NCI-H2171 (cell line): ENCODE measurements at places on chromosomes 3 and 15.

GRCh38 chr3:157857440-157857839, 248.8 kb downstream of the SHOX2 start:
- no peak for DNase-seq

DNA sequence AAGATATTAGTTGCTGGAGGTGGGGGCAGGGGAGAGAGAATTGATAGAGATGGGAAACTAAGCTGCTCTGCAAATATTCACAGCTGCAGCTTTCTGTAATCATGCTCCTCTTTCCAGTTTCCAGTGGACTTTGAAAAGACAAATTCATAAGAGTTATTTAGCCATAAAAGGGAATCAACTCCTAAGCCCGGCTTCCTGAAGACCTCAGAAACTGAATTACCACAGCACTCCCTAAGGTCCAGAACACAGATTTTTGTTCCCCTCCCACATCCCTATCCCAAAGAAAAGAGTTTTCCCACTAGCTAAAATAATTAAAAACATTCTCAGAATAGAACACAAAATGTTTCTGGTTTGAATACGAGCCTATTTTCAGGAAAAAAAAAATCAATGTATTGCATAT, 871.8 kb upstream of the NR2F2 start:
- DNase-seq: no peak

DNA sequence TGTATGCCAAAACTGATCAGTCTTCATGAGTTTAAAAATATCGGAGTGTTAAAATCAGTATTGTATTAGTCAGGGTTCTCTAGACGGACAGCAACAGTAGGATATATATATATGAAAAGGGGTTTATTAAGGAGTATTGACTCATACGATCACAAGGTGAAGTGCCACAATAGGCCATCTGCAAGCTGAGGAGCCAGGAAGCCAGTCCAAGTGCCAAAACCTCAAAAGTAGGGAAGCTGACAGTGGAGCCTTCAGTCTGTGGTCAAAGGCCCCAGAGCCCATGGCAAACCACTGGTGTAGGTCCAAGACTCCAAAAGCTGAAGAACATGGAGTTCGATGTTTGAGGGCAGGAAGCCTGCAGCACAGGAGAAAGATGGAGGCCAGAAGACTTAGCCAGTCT, 391.0 kb upstream of the CADM2 start:
- DNase-seq: no peak

DNA sequence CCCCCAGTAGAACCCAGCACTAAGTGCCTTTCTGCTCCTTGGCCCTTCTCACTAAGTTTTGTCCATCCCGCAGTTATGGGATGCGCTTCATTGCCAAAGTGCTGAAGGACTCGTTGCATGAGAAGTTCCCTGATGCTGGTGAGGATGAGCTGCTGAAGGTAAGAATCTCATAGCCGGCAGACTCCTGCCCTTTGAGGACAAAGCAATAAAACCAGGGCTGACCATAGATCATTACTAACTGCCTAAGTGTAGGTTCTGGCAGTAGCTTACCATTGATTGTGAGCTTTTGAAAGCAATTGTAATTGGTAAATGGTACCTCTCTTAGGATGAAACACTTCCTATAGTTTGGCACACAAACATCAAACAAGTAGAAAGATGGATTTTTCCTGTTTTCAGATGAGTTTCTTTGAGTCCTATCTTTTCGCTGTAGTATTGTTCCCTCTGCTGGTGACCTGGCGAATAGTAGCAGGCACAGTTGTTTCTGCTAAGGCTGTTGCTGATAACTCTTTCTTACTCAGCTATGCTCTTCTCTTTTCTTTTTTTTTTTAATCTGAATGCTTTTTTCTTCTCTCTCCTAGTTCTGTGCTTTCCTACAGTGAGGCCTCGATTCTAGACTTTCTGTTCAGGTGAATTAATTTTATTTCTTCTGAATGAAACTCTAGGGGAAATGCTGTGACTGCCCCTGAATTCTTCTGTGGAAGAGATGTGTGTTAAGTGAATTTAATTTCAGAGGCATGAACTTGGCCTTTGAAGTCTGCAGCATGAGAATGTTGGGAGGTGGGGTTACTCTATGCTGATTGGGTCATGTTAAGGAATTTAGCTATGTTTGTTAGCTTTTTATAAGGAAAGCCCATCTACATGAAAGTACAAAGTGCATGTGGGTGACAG, 47.4 kb upstream of the CRTC3 start:
- DNase-seq: peak; percentile 16

GRCh38 chr15:75861750-75862402, 18.6 kb downstream of the UBE2Q2 start:
- DNase-seq: no peak

- DNase-seq: no peak
Measured at GRCh38 chr3:51802106-51802703, 23.2 kb upstream of the IQCF6 start.

DNA sequence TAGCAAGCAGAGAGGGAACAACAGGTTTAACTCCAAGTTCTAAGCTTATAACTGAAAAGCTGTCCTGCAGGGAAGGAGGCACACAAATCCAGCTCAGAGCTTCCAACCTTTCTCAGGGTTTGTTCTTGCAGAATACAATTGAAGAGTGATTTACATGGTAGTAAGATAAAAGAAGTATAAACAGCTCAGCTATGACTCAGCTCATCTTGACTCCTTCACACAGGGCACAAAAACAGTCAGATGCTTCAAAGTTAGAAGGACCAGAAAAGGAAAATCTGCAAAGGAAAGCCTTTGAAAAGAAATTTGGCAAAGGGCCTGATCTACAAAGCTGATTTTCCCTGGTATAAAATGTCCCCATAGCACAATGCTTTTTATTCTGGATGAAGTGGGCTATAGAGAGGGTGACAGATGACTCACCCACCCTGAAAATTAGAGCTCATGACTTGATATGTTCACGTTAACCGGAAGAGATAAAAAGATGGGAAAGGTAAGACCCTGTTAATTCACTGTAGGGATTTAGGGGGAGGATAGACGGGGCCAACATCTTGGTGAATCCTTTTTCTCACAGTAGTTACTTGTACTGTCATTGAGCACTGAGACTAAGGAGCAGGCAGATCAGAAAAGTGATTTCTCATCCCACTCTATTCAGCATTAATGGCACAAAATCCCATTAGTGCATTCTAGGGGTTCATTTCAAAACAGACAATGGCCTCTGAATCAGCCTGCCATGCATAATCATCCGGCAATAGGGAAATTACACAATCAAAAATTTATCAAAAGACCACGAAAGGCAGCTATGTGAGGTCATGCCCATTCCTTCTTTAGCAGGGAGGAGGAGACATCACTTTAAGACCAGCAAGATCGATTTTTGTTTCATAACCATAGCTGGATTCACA, 143.5 kb downstream of the GAP43 start:
- no peak for DNase-seq

DNA sequence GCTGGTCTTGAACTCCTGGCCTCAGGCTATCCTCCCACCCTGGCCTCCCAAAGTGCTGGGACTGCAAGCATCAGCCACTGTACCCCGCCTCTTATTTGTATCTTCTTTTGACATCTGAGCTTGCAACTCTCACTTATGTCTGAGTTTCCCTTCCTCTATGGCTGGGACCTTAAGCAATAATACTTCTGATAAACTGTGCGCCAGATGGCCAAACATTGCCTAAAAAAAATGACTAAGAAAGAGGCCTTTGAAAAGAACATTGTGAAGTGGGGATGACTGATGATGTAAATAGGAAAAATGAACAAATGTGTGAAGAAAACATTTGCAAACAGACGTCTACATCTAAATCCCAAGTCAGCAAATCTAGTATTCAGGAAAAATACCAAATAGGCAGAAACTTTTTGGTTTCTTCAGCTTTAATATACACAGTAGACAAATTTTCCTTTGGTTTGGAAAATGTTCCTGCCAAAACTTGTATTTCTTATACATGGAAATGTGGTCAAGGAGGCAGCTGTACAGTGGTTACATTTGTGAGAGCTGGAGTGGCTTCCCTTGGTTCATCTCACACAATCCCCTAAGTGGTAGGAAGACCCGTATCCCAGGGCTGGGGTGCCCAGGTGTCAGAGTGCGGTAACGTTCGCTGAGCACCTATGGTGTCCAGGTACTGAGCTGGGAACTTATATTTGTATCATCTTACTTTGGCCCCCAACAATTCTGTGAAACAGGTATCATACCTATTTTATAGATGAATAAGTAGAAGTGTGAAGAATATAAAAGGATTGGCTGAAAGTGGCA, 11.6 kb upstream of the TFRC start:
- peak; percentile 65 for DNase-seq

- DNase-seq: no peak
Measured at GRCh38 chr3:172171396-172172075, 132.2 kb downstream of the FNDC3B start.

DNA sequence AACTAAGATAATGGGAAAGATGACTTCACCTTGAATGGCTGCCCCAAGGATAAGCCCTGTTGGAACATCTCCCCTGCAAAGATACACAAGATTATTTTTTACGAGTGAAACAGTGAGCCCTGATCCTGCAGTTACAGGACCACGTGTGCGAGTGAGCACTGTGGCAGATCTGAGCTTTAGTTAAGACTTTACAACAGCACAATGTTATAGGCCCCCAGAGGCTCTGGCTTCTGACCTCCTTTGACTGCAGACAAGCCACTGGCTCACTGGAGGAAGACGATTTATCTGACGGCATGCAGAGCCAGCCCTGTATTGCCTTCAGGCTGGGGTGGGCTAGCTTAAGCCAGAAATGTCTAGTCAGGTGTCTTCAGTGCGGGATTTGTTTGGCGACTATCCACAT, 174.4 kb downstream of the ARRDC4 start:
- no peak for DNase-seq

GRCh38 chr15:48537271-48538113, 108.0 kb downstream of the FBN1 start:
- DNase-seq: no peak

DNA sequence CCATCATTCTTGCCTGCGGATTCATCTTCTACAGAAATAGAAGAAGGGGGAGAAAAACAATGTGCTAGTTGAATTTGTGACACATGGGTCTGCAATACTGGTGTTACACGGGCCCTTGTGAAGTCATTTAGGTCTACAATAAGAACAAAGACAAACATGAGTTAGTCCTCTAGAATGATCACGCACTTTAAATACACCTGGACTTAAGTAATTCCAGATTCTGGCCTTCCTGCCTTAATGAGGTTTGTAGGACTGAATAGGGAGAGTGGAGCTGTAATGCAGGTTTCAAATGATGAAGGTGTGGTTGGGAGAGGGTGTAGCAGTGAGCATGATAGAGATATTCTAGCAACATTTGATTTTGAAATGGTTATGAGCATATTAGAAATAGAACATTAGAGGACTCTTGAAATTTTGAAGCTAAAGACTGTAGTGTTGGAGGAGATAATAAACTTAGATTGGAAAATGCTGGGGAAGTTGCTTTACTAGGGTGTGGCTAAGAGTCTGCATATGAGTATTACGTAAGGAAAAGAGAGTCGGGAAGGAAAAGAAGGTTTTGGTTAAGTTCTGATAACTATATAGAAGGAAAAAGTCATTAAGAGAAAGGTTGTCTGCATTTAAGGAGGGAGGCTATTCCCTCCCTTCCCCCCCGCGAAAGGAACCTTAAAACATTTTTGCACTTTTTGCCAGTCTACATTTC, 606 bp downstream of the EIF2A start:
- DNase-seq: peak; percentile 41

GRCh38 chr15:47513471-47513870, 203.8 kb upstream of the SEMA6D start:
- peak; percentile 89 for DNase-seq

DNA sequence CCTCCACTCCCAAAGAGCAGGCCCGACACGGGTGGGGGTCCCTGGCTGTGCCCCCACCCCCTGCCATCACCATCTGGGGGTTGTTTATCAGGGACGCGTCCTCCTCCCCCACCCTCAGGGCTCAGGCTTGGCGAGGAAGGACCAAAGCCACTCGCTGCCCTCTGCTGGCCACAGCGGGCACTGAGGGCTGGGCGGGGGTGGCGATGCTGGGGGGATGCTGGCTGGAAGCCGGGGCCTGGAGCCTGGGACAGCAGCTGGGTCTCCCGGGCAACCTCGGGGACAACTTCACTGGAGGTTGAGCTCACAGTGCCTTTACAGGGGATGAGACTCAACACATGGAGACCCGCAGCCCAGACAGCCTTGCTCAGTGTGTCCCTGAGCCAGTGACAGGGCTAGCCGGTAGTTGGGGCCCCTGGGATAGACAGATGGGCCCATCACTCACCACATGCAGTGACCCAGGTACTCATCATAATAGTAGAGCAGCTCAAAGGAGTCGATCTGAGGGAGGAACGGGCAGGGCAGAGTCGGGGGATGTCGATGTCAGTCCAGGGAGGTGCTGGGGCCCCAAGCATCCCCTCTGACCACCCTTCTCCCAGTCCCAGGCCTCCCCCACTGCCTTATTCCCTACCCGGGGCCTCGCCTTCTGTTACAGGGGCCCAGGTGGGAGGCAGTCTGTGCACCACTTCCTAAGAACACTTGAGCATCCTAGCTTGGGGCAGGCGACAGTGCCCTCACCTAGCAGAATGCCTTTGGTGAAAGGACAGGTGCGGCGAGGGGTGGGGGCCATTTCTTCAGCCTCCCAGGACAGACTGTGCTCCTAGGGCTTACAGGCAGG, 5.9 kb upstream of the CALML4 start:
- peak; percentile 29 for DNase-seq

DNA sequence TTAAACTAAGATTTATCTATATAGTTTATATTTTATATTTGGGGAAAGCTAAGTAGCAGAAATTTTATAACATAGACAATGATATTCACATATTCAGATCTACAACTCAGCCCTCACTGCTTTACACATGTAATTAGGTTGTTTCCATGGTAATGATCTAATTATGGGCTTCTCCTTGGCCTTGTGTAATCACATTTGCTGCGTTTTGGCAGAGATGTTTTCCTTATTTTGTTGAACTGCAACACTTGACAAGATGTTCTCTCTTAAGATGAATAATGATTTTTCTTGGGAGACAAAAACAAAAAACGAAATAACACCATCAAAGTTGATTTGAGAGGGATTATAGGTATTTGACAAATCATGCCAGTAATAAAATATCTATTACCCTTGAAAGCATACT, 635.6 kb upstream of the TBL1XR1 start:
- DNase-seq: no peak

- DNase-seq: no peak
Measured at GRCh38 chr15:62187910-62188309, 22.8 kb upstream of the C2CD4B start.

- DNase-seq: no peak
Measured at GRCh38 chr15:82539691-82540054, 584 bp downstream of the RPS17 start.

GRCh38 chr3:87247430-87247773, 20.3 kb downstream of the CHMP2B start:
- DNase-seq: no peak

- DNase-seq: no peak
Measured at GRCh38 chr3:143455480-143455879, 335.9 kb downstream of the CHST2 start.
